ENCODE measurements at places on chromosomes 4 and X. TPM values are rescaled to one million over a fixed set of nuclear protein-coding genes. Genes with fewer than 3 reads are reported as not detected.

The CAPN6 gene
- 0.09 TPM for total RNA-seq

The KLB gene
- total RNA-seq: 1.7 TPM

The GPRIN3 gene
- 5.7 TPM for total RNA-seq

The TBC1D14 gene
- total RNA-seq: 35.9 TPM

The DCX gene
- total RNA-seq: not detected

The AMBN gene
- total RNA-seq: not detected

The VSIG4 gene
- total RNA-seq: 76.3 TPM

Data from left cardiac atrium (tissue), 4 donors.